ENCODE measurements at places on chromosomes 11 and 22. TPM values are rescaled to one million over a fixed set of nuclear protein-coding genes. Genes with fewer than 3 reads are reported as not detected.

DNA sequence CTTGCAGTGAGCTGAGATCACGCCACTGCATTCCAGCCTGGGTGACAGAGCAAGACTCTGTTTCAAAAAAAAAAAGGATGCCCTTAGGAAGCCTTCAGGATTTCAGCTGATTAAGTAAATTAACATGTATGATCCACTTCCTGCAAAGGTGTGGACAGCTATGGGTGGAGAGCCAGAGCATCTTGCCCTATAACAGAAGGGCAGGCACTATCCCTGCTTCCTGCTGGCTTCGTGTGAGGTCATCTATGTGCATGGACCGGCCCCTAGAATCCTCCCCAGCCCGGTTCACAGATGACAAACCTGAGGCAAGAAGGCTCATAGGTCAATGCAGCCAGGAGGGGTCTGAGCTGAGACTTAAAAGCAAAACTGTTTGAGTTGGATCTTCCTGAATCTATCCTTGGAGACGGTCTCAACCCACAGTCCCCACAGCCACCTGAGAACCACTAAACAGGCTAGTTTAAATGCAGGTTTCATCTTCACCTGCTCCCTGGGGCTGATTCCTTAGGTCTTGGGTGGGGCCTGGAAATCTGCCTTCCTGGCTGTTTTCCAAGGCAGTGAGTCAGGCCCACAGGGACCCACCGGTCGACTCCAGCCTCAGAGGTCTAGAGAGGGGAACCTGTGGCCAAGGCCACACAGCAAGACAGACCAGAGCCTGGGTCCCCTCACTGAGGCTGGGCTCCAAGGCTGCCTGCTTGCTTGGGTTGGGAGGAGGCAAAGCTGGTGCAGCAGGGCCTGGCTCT lies 55.2 kb upstream of the MPEG1 start:
- DNase-seq: no peak

GRCh38 chr11:107042748-107043147 lies 24.5 kb upstream of the GUCY1A2 start:
- no peak for DNase-seq

GRCh38 chr22:35840302-35840739 lies 122.6 kb downstream of the APOL5 start:
- DNase-seq: peak; percentile 90

DNA sequence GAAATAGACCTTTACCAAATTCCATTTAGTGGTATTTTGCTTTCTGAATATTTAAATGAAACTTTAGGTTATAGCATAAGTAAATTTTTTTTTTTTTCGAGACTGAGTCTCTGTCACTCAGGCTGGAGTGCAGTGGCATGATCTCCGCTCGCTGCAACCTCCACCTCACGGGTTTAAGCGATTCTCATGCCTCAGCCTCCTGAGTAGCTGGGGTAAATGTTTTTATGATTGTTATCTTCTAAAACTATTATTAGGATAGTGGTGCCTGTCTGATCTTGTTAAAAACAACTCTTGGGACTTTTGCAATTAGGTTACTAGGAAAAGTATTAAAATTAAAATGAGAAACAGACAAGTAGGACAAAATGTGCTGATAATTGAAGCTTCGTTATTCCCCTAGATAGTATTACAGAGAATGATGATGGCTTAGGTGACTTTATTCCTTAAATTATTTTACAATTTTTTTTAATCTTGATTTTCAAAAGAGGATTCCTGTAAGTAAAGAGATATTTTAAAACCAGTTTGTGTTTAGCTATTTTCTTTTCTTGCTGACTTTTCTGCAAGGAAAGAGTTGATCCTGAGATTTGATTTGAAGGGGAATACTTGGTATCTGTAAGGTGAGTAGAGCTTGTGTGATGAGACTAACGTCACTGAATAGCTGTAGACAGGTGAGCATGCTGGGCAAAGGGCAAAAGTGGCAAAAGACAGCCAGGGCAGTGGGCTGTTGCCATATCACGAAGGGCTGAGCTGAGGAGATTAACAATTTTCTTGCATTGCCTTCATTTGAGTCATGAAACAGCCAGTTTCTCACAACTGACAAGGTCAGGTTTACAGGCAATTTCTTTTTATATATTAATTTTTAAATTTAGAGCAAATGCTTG lies 20.8 kb downstream of the CRKL start:
- DNase-seq: no peak

DNA sequence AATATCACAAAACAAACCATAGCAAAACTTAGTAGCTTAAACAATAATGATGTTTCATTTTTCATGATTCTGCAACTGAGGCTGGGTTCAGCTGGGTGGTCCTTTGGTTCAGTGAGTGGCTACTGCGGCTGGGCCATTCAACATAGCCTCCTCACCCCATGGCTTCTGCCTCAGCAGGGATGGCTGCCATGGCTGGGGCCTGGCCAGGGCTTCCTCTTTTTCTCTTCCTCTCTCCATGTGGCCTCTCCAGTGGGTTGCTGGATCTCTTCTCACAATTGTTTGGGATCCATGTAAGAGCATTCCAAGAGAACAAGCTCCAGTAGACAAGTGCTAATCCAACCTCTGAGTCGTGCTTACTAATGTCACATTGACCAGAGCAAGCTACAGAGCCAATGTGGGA lies 248.6 kb upstream of the PLET1 start:
- no peak for DNase-seq

DNA sequence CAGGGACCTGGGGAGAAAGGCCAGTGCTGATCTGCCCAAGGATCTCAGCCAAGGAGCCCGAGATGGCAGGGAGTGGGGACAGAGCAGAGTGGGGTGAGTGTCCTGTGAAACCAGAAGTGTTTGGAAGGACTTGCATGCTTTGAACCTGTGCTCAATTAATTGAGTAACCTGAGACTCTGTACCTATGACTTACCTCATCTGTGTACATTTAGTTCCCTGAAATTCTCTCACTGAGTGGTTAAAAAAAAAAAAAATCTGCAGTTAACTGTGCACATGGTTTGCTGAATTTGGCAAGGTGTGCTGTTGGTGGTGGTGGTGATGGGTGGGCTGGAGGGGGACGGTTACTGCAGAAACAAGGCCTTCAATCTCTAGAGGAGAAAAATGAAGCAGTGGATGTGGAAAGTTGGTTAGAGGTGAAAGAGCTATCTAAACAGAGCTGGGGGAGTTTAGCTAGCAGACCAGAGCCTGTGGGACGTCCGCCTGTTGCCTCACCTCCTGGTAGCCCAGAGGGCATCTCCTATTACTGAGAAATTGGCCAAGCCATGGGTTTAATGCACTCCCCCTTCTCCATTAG lies 8.3 kb upstream of the SORL1-AS1 start:
- no peak for DNase-seq

DNA sequence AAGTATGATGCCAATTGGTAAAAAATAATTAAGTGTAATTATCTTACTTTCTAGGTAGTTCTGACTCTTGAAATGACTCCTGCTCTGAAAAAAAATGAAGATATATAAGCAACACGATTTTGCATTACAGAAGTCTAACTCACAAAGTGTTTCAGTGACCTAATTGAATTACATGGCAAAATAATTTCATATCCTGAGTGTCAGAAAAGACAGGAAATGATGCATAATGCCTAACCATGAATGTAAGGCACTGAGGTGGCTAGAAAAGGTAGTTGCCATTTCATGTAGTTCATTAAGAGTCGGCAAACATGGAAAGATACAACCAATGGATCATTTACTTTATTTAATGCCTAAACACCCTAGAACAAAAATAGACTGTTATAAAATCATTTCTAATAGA lies 113.5 kb downstream of the GUCY1A2 start:
- DNase-seq: no peak

- no peak for DNase-seq
Observed at GRCh38 chr22:38850941-38851849, 7.4 kb upstream of the NPTXR start.

GRCh38 chr11:33722590-33723234 lies 13.5 kb downstream of the CD59 start:
- no peak for DNase-seq

DNA sequence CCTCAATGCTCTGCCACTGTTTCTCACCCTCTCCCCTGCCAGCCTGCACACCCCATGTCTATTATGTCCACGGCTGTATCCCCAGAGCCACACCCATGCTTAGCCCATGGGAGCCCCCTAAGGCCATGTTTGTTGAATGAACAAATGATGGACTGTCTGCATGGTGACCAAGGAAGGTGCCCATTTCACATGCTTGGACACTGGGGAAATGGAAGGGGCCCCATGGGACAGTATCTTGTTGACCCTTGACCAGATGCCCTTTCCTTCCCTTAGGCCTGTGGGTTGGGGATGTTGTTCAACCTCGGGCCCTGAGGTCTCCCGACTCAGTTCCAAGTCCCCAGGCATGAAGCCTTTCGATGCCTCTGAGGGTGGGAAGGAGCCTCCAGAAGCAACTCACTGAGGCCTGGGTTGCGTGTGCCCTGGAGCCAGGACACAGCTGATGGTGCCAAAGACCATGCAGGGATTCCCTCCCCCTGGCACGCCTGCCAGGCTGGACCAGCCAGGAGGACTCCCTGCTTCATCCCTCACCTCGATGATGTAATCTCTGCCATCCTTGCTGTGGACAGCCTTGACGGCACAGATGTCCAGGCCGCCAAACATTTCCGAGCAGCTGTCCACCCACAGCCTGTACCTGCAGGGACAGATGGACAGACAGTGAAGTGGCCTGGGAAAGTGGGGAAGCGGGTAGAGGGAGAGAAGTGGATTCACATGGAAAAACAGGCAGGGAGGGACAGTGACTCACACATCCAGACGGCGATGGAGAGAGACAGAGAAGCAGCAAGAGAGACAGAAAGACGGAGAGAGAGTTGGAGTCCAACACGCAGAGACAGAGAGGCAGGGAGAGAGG lies 58.9 kb downstream of the FBXO7 start:
- DNase-seq: peak; percentile 38

DNA sequence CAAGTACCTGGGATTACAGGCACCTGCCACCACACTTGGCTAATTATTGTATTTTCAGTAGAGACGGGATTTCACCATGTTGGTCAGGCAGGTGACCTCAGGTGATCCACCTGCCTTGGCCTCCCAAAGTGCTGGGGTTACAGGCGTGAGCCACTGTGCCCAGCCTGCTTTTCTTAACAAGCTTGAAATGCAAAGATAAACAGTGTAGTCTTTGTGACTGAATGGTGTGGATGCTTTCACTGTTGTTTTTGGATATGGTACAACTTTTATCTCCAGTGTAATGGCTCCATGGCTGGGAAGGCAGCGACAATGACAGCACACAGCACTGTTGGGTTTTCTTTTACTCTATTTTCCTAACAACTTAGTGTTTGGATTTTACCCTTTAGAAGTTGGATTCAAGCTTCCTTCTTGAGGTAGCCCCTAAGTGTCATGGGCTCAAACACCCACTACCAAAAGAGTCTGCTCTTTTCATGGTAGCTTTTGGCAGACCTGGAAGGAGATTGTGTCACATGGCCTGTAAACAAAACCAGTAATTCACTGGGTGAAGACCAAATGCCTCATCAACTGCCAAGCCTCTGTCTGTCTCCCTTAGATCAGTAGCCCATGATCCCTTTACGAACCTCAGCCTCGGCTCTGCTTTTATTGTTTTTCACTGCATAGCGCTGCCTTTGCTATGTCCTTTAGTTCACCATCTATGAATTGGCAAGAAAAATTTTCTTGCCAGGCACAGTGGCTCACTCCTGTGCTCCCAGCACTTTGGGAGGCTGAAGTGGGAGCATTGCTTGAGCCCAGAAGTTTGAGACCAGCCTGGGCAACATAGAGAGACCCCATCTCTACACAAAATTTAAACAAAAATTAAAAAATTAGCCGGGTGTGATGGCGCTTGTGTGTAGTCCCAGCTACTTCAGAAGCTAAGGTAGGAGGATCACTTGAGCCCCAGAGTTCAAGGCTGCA lies 6.4 kb downstream of the VPS51 start:
- no peak for DNase-seq

- DNase-seq: no peak
Observed at GRCh38 chr11:96464700-96465307, 75.0 kb downstream of the JRKL start.

GRCh38 chr22:38873469-38874411 lies 1.7 kb upstream of the CBX6 start:
- DNase-seq: no peak

DNA sequence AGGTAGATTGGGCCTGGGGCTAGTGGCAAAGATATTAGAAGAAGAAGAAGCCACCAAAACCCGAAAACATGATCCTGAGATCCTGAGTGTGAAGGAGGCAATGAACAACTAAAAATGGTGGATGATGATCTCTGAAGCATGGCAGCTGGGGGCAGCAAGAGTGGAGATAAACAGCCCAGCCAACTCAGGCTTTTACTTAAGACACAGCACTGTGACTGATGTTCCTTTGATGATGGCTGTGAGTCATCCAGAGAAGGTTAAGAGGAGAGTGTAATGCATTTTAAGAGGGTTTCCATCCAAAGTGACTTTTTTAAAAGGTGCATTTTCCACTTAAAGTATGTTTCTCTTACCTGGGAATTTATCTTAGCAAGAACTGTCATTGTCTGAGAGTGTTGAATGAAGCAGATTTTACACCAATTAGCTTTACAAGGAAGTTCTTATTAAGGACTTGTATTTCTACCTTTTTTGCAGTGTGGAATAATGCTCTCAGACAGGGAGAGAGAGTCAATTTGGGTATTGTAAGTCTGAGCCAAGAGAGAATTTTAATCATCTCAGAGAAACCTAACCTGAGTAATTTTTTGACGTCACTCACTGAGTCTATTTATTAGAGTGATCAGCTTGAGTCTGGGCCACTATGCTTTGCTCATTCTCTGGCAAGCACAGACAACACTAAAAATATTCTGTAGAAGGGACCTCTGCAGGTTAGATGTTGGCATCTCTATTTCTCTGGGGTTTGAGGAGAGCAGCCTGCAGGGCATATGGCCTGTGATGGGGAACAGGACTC lies 14.1 kb upstream of the CALCB start:
- DNase-seq: no peak

DNA sequence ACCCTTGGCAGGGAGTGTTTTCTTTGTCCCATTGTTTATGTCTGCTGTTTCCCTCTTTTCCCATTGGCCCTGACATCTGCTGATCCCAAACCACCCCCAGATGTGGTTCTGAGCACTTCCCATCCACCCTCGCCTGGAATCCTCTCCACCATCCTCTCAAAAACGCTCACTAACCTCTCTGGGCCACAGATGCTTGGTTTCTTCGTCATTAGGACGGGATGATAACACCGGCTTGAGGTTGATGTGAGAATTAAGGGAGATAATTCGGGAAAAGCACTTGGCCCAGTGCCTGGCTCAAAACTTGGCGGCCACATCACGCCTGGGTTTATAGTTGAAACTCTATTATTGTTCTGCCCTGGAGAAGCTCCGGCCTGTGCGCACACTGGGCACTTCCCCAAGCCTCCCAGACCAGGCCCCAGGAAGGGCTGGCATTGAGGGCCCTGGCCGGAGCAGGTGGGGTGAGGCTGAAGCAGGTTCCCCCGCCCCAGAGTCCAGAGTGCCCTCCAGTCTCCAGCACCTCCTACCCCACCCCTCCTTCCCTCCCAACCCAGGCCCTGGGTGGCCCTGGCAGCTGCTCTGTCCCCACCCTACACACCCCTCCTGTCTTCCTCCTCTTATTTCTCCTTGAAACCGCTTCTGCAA lies 63.7 kb downstream of the CYTH4 start:
- DNase-seq: no peak

The TMPRSS5 gene
- 1.3 TPM for total RNA-seq

The OR51D1 gene
- total RNA-seq: not detected

The GAS2 gene
- total RNA-seq: 11.7 TPM
